Activated T-cell treated with anti-CD3 and anti-CD28 coated beads for 24 hours (primary cell): ENCODE measurements at places on chromosomes 6 and 20.

DNA sequence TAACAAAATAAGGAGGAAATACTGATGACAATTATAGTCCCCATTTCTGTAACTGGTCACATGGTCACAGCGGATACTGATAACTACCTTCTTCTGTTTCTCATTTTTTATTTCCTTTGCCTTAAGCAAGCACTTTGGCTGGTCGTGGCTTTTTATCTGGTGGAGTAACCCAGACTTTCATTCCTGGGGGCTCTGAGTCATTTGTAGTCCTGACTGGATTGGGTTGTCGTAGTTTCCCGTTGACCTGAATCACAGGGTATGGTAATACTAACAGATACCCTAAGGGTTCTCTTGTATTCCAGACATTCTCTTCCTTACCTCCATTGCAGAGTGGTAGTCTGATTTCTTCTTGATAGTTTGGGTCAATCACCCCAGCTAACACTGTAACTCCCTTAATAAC lies 500.3 kb upstream of the ADGRB3 start:
- no peak for DNase-seq

- DNase-seq, result peak; percentile 28
Measured at GRCh38 chr20:63740070-63740626, 572 bp downstream of the SLC2A4RG start.

- DNase-seq, result no peak
Measured at GRCh38 chr6:106213660-106214289, 111.8 kb downstream of the ATG5 start.

GRCh38 chr6:152932865-152933264 lies 50.0 kb downstream of the FBXO5 start:
- DNase-seq, result no peak

DNA sequence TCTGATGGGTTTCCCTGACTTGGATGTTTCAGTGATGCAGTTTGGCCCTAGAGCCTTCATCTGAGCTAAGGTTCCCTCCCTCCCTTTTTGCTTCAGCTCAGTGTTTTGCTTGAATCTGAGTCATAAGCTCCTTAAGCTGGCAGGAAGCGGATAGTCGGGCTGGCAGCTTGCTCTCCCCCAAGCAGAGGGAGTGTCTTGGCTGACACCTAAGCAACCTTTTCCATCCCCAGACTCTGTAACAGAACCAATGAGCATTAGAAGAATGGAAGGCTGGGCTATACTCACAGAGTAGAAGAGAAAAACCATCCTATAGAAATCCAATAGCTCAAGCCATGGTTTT lies 98.3 kb downstream of the HAO1 start:
- no peak for DNase-seq

DNA sequence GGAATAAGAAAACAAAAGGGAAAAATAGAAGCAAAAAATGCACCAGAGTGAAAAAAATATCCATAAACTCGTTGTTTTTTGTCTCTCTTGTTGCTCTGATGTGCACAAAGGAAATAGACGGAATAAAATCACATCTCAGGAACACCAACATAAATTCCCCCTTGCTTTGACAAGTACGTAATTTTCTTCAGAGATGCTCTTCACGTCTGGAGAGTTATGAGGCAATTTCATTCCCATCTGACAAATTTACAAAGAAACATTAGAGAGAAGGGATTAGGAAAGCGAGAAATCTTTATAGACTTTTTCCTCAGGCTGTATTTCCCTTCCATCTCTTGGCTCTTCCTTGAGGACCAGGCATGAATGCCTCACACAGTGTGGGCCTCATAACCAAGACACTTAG lies 250.1 kb upstream of the ZFP64 start:
- no peak for DNase-seq

DNA sequence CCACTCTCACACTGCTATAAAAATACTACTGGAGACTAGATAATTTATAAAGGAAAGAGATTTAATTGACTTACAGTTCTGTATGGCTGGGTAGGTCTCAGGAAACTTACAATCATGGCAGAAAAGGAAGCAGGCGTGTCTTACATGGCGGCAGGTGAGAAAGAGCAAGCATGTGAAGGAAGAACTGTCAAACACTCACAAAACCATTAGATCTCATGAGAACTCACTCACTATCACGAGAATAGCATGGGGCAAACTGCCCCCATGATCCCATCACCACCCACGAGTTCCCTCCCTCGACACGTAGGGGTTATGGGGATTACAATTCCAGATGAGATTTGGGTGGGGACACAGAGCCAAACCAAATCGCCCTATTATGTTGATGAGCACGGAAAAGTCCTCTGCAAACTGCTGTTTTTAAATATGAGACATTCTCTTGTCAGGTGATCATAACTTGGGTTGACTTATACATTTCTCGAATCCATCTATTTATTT lies 133.5 kb downstream of the AIG1 start:
- no peak for DNase-seq

DNA sequence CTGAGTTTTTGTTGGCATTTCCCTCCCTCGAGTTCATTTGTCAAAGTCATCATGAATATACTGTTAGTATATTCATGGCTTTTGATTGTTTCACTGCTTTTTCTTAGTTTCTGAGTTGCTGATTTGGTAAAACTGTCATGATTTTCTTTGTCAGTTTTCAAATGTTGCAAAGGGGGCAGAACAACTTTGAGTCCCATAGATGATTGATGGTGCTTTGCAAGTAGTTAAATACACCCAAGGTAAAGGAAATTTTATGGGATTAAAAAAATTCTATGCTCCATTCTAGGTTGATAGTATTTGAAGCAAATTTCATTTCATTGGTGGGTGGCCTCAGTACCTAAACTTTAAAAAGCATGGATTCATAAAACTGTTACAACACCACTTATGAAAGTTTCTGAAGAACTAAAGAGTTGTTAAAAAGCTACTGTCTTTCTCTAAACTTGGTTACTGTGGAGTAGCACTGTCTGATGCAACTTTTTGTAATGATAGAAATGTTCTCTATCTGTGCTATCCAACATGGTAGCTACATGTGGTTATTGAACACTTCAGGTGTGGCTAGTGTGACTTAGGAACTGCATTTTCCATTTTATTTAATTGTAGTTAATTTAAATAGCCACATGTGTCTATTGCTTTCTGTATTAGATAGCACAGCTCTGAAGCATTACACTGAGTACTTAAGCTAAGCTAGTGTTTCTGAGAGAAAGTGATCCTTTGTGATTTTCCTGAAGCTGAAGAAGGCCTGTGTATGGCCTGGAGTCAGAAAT lies 153.6 kb downstream of the ZFAND3 start:
- DNase-seq, result no peak

- DNase-seq, result no peak
Measured at GRCh38 chr6:141484711-141485110, 648.0 kb upstream of the GJE1 start.
